ENCODE measurements at places on chromosomes 3 and 15.

DNA sequence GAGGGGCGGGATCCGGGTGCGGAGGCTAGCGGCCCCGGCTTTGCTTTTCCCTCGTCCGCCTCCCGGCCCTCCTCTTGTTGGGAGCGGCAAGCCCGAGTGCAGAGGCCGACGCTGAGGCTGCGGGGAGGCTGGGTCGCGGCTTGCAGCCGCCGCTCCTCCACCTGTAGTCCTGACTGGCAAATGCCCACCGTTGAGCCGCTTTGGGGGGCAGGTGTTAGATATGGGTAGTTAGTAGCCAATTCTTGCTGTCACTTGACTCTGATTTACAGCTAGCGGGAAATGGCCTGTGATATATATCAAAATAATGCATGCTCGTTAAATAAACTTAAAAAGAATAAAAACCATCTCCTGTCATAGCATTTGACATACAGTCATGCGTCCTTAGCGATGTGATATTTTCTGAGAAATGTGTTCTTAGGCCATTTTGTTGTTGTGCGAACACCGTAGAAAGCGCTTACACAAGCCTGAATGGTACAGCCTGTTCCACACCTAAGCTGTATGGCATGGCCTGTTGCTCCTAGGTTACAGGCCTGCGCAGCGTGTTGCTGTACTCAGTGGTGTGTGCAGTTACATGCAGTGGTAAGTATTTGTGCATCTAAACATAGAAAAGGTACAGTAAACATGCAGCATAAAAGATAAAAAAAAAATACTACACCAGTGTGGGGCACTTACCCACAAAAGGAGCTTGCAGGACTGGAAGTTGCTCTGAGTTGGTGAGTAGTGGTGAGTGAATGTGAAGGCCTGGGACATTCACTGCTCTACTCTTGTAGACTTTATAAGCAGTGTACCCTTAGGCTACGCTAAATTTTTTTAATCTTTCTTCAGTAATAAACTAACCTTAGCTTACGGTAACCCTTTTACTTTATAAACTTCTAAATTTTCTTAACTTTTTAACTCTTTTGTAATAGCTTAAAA lies 873 bp downstream of the CAPN7 start:
- DNase-seq = peak; percentile 38

- DNase-seq = no peak
Measured at GRCh38 chr3:58837856-58838255, 171.3 kb upstream of the FAM3D start.

- no peak for DNase-seq
Measured at GRCh38 chr3:20912406-20912805, 726.4 kb upstream of the SGO1 start.

DNA sequence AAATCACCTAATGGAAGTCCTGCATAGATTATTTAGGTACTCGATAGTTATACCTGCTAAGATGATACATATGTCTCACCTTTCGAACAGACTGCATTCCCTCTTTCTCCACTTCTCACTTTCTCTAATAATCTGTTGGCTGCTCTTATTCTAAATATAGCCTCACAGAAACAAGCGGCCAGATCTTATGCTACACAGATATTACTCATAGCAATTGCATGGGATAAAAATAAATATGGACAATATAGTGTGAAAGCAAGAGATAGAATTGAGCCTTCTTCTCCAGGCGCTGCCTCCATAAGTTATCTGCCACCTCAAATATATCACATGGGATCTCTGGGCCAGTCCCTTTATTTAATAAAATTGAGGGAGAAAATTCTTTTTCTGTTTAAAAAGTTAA lies 29.5 kb upstream of the TGFBR2 start:
- DNase-seq = no peak

DNA sequence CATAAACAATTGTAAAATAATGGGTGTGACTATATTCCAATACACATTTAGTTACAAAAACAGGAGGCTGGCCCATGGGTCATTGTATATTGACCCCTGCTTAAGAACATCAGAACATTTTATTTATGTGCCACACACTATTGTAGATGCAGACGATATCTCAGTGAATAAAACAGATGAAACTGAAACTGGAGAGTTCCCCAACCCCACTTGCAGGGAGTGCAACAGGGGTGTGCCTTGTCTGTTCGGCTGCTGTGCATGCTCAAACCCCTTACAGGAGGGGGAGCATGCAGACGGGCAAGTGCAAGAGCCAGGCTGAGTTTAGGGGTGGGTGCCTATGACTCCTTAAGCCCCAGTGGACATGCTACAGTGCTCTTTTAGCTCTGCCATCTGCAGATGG lies 509.6 kb downstream of the IGSF11 start:
- no peak for DNase-seq
